ENCODE measurements at places on chromosomes 4 and X.
A peak's percentile ranks its signal among the peaks of the same experiment; 100 is the strongest.

DNA sequence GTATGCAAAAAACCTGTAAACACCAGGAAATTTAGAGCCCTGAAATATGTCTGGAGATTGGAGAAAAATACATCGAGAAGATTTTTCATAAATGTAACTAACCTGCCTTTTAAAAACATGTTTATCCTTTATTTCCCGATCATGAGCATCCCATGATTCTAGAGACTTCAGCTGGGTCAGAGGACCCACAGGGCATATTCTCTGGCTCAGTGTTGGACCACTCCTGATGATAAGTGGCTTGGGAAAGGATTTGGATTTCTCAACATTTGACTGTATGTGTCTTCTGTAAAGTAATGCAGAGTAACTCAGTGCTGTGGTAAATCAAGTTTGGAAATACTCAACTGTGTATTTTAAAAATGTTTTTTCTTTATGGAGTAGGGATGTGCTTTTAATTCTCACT is 40.0 kb upstream of the ANK2 start:
- DNase-seq = no peak

DNA sequence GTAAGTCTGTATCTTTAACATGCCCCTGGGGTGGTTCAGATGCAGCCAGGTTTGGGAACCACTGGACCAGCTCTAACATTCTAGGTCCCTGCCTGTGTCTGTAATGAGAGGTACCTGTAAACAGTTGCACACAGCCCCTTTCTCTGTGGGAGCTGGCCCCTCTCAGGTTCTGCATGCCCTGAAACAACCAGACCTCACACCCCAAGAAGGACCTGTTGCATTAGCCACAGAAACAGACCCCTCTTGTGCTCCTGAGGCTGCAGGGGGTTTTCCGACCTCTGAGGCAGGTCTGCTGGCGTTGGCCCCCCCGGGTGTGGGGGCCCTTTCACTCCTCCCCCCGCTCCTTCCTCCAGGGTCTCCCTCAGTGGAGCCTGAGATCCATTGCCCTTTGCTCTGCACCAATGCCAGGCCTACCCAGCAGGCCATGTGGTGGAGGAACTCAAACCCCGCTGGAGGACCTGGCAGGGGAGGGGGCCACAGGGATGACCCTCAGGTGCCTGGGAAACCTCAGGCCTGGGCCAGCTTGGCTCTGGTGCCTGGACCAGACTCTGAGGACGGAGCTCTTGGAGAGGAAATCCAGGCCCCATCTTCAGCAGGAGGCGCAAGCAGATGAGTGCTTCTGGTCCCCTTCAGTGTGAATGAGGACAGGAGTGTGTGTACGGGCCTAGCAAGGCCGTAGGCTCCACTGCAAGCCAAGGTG is 61.4 kb upstream of the PJA1 start:
- DNase-seq = no peak

GRCh38 chr4:104743215-104743653 is 248.5 kb upstream of the CXXC4 start:
- no peak for DNase-seq

- DNase-seq = no peak
These were observed 815 bp downstream of the HCCS start for GRCh38 chrX:11111947-11112346.

- DNase-seq = no peak
These were observed 62.1 kb downstream of the EDNRA start for GRCh38 chr4:147543034-147543433.

DNA sequence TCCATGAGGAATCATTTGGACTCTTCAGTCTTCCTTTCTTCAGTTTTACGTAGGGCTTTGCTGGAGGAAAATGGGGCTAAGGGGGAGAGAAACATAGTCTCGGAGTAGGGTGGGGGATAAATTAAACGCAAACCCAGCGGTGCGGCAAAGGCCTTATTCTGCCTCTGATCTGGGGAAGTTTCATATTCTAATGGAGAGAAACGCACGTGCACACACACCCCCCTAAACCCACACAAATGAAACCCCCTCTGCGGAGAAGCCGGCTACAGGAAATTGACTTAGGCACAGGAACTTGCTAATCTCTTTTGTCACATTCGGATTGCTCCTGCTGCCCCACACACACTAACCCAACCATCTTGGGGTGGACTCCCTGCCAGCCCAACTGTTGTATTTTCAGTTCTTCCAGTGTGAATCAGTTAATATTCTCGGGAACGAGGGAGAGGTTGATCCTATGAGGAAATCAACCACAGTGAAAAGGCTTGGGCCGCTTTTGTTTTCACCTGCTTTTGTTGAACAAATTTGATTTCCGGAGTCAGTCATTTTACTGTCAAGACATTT is at the start of gene RHOH:
RHOH (plus strand) TSS at position 308 of the 558 bp plus-strand sequence. CDS start 46,356 bp downstream, outside the sequence.
- DNase-seq = peak; percentile 45

DNA sequence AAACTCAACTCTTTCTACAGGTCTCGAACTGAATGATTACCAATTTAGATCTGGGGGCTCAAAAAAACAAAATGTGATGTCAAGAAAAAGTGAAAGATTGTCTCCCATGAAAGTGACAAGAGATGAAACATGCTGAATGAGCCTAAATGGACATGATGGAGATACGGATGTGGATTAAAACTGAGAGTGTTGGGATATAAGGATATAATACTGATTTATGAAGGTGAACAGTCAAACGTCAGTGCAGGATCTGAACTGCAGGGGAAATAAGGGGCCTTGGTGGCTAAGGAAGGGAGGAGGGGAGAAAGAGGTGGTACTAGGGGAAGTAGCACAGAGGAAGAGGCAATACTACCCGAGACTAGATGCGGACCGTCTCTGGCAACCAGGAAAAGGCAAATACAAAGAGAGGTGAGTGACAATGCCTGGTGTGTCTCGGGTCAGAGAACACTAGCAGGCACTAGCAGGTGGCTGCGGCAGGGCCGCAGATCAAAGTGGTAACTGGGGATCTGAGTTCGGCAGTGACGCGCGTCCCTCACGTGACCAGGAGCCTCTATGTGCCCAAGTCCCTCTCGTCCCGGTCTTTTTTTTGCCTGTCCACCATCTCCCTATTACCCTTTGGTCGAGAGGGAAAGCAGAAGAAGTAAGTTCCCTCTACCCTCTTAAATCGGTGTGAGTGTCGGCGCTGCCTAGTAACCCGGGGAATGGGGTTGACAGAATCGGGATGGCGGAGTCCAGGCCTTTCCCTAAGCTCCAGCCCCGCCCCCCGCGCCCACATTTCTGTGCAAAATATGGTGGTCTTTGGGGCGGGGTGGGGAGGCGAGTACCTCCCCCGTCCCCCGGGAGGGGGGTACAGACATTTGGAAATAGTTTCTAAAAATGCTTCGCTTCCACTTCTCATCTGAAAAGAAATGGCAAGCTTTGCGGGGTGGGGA is at the start of gene TCEAL1:
TCEAL1 (plus strand) TSS at position 590 of the 932 bp plus-strand sequence. CDS start 942 bp downstream, outside the sequence.
- no peak for DNase-seq

- no peak for DNase-seq
These were observed 169.0 kb downstream of the ADAM29 start for GRCh38 chr4:175087145-175087544.

GRCh38 chr4:132097041-132097440 is 1052.1 kb upstream of the PCDH10 start:
- DNase-seq = no peak

- DNase-seq = no peak
These were observed 237.8 kb downstream of the TRAM1L1 start for GRCh38 chr4:116847616-116848015.

- DNase-seq = no peak
These were observed 88.7 kb upstream of the TTC29 start for GRCh38 chr4:147034372-147034771.

GRCh38 chr4:74444891-74445642 is at the start of gene AREG:
TSS of gene AREG (plus strand) at chr4:74445136. CDS start at chr4:74445346, 210 bp downstream.
- peak; percentile 73 for DNase-seq

DNA sequence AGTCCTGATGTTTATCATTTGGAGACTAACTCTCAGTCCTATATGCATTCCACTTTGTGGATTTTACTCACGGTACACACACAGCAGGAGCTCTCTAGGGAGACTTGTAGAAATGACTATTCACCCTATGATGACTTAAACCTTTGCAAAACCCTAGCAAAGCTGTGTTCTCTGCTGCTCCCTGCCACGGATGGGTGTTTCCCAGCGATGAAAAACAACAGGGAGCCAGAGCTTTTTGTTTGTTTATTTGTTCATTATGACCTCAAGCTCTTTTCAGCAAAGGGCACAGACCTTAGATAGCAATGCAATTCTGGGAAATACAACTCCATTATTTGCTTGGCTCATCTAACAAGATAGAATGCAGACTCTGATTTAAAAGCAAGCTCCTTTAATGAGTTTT is 156.6 kb downstream of the GRIA3 start:
- DNase-seq = no peak

GRCh38 chr4:137032222-137032621 is 500.1 kb downstream of the PCDH18 start:
- DNase-seq = no peak

GRCh38 chr4:122003335-122003734 is 51.5 kb upstream of the TRPC3 start:
- DNase-seq = no peak

- DNase-seq = peak; percentile 31
These were observed 52.3 kb upstream of the PDLIM3 start for GRCh38 chr4:185587427-185588161.

- DNase-seq = no peak
These were observed 34.5 kb downstream of the TSPAN7 start for GRCh38 chrX:38595801-38596200.

DNA sequence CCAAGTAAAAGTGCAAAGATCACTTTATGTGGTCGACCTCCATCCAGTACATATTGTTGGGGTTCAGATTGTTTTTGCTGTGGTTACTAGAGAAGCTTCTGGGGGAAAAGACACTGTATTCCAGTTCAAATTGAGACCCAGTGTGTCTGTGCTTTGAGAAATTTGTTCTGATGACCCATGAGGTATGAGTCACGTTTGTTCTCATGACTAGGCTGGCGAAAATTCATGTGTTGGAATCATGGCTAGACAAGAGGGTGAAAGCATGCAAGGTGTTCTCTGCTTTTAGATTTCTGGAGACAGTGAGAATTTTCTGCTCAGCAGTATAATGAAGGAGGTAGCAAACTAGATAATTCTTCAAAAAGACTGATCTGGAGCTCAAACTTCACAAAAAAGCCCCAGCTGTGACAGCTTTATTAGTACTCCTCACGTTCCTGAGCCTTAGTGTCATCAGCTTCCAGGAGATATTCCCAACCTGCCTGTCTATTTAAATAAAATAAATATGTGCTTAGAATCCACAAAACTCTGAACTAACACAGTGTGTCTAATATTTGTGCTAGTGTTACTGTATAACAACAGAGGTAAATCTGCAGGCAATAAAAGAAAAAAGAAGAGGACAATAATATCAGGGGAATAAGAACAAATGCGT is 24.4 kb upstream of the FAM47B start:
- no peak for DNase-seq

Measured in stimulated activated CD8-positive, alpha-beta memory T cell treated with anti-CD3 and anti-CD28 coated beads, Interleukin-7, amount 100 ng/mL, for 1 hour (primary cell).